ENCODE measurements at places on chromosomes 11 and 22.

- no peak for DNase-seq
Measured at GRCh38 chr11:64546600-64546999, 44.4 kb upstream of the SLC22A12 start.

DNA sequence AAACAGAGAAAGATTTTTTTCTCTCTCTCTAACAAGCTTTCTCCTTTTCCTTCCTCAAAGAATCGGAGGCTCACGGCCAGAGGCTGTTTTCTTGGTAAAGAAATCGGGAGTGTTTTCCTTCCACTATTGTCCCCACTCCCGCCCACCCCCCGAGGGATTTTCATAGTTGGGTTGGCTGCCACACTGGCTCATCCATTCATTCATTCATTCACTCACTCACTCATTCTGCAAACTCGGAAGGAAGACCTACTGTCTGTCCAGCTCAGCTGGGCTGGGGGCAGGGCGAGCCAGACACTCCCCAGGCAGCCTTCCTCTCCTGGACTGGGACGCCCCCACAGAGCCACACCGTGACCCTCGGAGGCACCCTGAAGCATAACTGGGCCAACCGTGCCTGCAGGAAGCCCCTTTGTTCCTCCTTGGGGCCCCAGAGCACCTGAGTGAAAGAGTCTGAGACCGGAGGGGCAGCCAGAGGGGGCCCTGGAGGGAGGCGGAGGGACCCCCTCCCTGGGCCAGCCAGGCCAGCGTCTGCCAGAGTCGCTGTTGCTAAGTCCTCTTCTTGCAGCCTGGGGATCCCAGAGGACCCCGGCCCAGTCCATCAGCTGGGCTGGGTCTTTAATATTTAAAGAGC, 17.0 kb downstream of the CDKN1C start:
- DNase-seq = no peak

DNA sequence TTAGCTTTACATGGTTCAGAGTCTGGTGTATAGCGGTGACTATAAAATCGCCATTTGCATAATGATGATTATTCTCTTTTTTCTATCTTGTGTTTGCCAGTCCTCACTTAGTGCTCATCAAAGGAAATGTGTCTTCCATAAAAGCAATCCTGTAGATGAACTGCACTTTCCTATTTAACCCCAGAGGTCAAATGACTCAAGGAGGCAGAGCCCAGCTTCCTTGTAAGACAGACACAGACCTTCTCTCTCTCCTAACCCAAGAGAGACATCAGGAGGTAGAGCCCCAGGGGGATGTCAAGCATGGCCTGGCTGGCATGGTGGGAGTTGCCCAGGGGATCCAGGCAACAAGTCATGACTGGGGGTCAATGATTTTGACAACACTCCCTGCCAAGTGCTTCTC, 46.9 kb upstream of the CRTAM start:
- DNase-seq = peak; percentile 57

GRCh38 chr11:86488553-86488952, 113.9 kb downstream of the CCDC81 start:
- no peak for DNase-seq

- DNase-seq = no peak
Measured at GRCh38 chr22:17919276-17920144, 104.9 kb downstream of the MICAL3 start.

- peak; percentile 83 for DNase-seq
Measured at GRCh38 chr11:116772443-116773202, at the start of gene BUD13. TSS of gene BUD13 (minus strand) at chr11:116772987. CDS start at chr11:116772964, 23 bp downstream.

DNA sequence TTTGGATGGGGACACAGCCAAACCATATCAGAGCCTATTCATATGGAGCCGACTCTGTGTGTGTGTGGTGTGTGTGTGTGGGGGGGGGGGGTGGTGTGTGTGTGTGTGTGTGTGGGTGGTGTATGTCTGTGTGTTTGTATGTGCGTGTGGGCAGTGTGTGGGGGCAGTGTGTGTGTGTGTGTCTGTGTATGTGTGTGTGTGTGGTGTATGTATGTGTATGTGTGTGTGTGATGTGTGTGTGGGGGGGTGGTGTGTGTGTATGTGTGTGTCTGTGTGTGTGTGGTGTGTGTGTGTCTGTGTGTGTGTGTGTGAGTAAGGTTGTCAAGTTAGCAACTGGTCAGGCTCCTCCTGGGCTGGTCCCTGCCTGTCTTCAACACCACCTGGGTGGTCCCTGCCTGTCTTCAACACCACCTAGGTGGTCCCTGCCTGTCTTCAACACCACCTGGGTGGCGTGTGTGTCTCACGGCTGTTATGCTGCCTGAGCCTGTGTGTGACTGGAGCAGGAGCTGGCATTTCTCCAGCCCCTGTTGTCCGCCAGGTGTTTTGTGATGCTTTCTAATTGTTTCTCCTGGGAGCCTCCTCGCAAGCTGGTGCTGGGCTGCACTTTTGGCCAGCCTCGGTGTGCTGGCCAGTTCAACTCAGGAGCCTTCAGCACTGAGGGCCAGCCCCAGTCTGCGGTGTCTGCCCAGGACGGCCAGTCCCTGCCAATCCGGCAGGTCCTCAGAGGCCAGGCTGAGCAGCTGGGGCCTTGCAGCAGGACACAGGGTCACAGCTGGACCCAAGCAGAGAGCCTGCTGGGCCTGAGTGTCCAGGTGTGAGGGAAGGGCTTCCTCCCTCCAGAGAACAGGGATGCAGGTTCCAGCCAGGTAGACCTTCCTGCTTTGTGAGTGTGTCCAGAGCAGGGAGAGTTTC, 21.5 kb upstream of the PVALB start:
- DNase-seq = no peak

- DNase-seq = peak; percentile 91
Measured at GRCh38 chr11:3095712-3096361, 38.6 kb upstream of the CARS1 start.

DNA sequence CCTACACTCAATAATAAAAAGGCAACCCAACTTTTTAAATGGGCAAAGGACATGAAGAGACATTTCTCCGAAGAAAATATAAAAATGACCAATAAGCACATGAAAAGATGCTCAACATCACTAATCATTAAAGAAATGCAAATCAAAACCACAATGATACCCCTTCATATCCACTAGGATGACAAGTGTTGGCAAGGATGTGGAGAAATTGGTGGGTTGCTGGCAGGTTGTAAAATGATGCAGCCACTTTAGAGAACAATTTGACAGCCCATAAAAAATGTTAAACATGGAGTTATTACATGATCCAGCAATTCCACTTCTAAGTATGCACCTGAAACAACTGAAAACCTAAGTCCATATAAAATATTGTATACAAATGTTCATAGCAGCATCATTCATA, 73.2 kb upstream of the LMO2 start:
- DNase-seq = no peak

DNA sequence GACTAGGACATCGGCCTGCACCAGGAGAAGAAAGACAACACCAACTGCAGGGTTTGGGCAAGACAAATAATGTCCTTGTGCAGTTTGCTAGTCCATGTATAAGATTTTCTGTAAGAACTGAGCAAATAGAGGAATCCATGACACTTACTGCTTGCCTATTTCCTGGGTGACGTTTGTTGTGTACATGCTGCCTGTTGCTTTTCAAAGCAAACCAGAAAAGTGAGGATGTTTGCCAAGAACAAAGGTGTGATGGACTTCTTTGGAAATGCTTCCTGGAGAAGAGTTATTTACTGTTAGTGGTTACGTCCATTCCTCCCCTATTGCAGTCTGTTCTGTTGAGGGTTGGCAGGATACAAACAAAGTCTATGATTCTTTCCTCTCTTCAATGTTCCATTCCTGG, 126.5 kb downstream of the CASP12 start:
- DNase-seq = no peak

GRCh38 chr11:78967811-78968210, 393.1 kb upstream of the NARS2 start:
- DNase-seq = no peak

GRCh38 chr22:19149047-19149883, 827 bp downstream of the GSC2 start:
- no peak for DNase-seq

DNA sequence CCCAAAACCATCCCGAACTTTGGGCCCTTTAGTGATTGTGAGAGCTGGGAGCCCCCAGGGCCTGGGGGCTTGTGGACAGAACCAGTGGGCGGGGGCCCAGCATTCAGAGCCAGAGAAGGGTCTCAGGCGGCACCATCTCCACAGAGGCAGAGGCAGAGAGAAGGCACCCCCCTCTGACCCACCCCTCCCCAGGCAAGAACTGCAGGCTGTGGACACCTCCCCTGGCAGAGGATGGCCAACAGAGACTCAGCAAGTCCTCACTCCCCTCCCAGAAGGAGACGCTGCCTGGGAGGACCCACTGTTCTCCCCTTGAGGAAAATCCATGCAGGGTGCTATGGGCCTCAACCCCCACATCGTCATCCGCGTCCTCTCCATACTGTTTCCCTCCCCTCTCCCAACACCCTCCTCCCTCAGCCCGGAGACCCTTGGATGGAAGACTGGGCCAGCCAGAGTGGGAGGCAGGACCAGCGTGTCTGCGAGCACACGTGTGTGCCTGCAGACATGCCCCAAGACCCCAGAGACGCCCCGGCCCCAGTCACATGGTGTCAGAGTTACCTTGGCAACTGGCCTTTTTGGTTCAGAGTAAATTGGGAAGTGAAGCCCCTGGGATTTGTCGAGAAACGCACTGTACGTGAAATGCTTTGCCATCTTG, 42.6 kb downstream of the KCNC1 start:
- no peak for DNase-seq

DNA sequence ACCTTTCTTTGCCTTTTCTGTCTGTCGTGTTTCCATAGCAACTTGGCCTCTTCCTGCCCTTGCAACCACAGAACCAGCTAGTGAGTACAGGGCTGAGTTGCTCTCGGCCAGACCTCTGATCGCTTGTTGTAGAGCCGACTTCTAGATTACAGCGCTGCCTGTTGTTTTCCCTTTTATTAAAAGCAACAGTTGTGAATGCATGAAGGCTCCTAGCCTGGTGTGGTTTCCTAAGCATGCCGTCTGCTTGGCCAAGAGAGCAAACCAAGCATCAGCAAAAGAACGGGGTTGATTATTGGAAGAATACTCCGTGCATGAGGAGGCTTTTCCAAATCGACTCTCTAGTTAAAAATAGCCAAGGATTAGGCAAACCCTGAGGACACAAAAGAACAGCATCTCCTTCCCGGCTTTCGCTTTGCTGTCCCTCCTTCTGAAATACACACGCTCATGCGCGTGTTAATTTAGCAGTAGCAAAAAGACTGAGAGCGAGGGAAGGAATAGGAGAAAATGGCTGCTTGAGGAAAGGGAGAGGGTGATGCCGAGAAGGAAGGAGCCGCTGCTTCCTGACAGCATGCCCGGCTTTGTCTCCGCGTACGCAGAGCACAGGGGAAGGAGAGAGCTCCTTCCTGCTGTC, 71.5 kb upstream of the TTC12 start:
- DNase-seq = peak; percentile 88

DNA sequence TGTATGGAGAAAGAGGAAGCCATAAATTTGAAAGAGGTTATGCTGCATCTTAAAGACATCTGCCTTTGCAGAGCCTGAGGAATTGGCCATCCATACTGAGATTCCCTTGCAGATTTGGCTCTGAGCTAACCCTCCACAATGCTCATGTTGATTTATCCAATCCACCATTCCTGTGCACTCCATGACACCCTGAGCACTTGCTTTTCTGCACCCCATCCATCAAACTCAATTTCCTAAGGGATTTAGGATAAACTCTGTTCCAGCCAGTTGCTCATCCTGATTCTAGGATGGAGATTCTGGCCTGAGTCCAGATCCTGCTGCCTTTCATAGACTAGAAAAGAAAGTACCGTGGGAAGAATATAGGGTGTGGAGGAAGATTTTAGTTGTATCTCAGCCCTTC, 379.2 kb upstream of the LARGE1 start:
- no peak for DNase-seq

DNA sequence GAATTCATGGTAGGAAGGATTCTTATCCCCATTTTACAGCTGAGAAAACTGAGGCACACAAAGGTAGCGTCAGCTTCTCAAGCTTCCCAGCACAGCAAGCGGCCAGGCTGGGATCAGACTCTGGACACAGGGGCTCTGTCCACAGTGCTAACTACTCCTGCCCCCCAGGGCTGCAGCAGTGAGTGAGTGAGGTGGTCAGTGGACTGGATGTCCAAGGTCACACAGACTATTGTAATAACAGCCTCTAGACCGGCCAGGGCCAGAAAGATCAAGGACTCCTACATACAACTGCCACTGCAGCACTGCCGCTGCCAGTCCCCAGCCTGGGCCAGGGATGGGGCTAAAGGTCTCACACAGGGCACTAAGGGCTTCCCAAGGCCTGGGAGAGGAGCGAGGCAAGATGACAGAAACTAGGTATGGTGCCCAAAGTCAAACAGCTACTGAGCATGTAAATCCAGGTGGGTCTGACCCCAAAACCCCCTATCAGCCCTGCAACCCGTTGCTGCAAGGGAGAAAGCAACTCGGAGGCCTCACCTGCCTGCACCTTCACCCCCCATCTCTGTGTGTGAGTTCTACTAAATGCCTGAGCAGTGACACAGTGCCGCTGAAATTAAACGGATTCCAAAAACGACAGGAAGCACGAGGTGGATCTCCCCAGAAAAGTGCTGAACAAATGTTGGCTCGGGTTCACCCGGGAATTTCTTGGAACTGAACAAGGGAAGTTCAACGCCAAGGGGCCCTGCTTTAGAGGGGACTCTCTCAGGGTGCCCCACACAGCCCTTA, 161.8 kb upstream of the GRK3 start:
- DNase-seq = no peak

DNA sequence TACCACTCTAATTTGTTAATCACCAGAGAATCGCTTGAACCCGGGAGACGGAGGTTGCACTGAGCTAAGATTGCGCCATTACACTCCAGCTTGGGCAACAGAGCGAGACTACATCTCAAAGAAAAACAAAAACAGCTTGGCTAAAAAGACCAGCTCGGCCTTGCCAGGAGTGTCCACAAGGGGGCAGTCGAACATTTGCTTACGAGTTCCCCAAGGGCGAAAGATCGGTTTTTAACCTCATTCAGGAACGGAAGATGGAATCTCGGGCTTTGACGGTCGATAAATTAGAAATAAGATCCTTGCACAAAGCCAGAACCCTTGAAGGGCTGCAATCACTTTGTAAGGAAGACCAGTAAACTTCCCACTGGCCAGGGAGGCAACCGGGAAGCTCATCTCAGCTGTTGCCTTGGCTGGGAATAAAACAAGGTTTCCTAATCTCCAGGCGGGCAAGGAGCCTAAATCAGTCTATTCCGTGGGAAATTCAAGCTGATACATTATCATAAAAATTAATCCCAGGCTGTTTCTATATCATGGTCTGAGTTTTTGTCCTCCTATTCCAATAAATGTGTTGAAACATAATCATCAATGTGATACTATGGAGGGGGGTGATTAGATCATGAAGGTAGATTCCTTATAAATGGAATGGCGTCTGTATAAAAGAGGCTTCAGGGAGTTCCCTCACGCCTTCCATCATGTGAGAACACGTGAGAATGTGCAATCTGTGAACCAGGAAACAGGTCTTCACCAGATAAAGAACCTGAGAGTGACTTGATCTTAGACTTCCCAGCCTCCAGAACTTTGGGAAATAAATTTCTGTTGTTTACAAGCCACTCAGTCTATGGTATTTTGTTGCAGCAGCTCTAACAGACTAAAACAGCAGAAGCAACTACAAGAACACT, 14.9 kb upstream of the SLC29A2 start:
- DNase-seq = peak; percentile 79

Data from RPMI7951 (cell line).